ENCODE measurements at places on chromosomes 1 and 21.

DNA sequence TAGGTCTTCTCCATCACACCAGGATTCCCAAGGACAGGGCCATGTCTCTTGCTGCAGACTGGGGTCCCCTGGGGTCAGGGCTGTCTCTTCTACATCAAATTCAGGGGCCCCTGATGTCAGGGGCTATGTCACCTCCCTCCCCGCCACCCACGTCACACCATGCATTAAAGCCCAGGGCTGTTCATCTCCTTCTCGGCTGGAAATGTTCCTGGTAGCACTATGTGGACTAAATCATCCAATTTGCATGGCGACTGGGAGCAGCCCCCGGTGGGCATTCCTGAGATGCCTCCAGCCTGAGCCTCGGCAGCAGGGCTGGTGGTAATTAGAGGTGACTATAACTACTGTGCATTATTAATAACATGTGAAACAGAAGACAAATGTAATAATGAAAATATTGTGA, 151.7 kb upstream of the HMGB4 start:
- no peak for DNase-seq

DNA sequence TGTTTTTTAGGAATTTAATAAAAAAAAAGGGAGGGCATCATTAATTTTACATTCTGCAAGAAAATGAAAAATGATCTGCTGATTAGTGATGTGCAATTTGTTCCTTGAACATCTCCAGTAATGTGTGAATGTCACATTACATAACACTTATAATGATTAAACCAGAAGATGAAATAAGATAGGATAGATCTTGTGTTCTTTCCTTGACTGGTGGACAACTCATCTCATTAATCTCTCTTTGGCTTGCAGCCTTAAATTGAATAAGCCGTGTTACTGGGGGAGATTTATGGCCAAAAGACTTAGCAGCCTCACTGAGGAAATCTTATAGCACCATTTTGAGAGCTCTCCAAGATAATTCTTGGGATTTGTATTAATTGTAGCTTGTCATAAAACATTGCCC, 217.2 kb downstream of the ST6GALNAC3 start:
- no peak for DNase-seq

GRCh38 chr1:58406301-58407071, 140.0 kb downstream of the OMA1 start:
- DNase-seq, result no peak

- DNase-seq, result no peak
Measured at GRCh38 chr21:39406065-39406464, 39.5 kb downstream of the LCA5L start.

DNA sequence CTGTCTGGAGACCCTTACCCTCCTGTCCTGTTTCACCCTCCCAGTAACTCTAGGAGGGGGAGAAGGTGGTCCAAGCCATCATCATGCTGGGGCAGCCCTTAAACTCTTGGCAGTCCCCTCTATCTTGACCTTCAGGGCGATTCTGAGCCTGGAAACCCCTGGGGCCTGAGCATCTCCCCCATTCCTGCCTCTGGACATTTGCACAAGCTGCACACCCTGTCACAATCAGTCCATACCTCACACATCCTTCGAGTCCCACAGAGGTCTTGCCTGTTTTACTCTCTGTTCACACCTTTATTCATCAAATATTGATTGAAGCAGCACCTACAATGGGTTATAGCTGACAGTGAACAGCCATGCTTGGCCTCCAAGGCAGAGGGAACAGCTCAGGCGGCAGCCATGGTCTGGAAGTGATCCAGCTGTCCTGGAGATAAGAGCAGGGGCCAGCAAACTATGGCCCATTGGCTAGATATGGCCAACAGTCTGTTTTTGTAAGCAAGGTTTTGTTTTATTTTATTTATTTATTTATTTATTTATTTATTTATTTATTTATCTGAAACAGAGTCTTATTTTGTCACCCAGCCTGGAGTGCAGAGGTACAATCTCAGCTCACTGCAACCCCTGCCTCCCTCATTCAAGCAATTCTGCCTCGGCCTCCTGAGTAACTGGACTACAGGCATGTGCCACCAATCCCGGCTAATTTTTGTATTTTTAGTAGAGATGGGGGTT, 7.1 kb upstream of the FAM131C start:
- no peak for DNase-seq

GRCh38 chr1:228271701-228272251, 63.9 kb downstream of the OBSCN start:
- no peak for DNase-seq

DNA sequence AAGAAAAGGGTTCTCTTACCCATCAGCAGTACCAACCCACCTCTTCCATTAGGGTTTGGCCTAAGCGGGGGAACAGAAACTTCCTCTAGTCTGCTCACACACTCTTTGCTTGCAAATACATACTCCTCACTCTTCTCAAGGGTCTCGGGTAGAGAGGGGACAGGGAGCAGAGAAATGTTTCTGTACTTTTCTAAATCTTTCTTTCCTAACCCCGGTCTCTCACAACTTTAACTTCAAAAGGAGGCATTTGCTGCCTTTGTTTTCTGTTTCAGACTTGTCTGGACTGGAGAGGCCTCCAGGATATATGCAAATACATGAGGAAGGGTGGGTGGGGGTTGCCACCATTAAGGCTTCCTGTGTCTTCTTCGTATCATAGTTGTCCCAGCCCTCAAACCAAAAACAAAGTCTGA, 10.5 kb upstream of the LAX1 start:
- no peak for DNase-seq

DNA sequence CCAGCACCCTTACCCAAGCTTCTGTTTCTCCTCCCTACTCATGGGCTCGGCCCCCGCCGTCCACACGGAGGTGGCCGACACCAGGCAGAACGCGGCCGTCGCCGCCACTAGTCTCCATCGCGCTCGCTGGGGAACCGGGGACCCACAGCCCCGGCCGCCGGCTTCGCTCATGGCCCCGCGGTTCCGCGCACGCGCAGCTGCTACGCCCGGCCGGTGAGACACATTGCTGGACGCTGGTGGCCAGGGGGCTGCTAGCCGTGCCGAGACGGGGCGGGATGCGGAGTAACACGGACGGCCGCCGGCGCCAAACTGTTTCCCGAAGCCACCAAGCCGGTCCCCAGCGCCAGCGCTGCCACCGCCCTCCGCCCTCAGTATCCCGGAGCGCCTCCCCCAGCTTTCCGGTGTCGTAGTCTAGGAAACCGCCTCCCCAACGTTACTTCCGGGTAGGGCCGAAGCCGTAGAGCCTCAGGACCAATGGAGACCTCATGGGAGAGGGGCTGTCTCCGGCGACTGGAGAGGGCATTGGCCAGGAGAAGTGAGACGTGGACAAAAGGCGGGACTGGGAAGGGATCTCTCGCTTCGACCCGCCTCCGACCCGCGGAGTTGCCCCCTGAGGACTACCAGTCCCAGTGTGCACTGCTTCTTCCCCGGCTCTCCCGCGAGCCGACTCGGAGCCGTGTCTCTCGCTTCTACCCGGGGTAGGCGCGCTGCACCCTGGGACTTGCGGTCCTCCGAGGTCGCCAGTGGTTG, at the start of gene EDEM3:
Gene EDEM3 (minus strand): TSS at position 383 of the 750 bp plus-strand sequence. CDS start 212 bp downstream, at position 171.
- DNase-seq, result peak; percentile 90

GRCh38 chr1:160818207-160818937, 22.4 kb downstream of the LY9 start:
- DNase-seq, result no peak

DNA sequence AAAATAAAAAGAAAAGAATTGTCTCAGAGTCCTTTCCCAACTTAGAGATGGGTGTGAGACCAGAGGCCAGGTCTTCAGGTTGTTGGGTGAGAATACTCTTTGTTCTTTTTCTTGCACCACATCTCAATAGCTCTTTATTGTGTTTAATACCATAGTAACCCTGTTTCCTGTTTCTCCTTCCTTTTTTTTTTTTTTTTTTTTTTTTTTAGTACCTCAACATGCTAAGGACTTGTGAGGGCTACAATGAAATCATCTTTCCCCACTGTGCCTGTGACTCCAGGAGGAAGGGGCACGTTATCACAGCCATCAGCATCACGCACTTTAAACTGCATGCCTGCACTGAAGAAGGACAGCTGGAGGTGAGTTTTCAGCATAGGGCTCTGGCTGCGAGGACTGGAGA, 24.4 kb downstream of the CELF3 start:
- DNase-seq, result no peak

DNA sequence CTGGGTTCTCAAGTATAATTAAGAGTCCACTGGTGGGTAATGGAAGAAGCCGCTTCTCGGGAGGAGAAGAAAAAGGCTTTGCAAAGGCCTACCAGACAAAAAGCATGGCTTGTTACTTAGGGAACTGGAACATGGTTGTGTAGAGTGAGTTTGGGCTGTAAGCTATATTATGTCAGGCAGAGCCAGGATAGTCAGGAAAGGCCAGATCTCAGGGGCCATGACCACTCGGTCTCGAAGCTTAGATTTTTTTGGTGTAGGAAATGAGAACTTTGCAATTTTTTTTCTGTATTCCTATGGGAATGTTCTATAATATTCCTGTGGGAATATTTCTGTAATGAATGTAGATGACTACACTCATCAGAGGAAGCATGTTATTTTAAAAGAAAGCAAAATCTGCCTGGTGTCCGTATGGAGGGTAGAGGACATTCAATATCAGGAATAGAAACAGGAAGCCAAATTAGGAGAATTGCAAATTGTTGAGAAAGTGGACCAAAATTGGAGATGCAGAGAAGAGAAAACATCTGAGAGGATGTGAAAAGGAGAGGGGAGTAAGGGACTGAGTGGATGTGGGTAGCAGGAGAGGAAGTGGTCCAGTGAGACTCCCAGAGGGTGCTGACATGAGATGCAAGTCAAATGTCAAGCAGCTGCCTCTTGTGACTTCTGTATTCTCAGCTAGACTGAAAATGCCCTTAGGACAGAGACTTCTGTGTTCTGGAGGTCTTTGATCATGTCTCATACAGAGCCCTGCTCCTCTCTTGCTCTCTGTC, 45.2 kb upstream of the HAO2 start:
- DNase-seq, result no peak

DNA sequence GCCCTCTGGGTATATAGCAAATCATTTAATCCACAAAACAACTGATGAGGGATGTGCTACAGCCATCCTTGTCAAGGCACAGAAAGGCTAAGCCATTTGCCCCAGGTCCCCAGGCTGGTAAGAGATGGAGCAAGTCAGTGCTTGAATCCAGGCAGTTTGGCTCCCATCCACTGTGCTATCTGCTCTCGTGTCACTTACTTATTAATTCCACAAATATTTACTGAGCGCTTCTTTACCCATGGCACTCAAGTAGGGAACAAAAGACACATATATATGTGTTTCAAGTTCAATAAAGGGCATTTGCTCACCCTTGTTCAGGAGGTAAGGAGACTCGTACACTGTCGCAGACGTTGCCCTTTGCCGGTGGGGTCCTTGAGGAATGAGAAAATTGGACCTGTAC, 38.6 kb upstream of the MPZL1 start:
- no peak for DNase-seq

- no peak for DNase-seq
Measured at GRCh38 chr1:75672528-75673393, 51.7 kb upstream of the ACADM start.

DNA sequence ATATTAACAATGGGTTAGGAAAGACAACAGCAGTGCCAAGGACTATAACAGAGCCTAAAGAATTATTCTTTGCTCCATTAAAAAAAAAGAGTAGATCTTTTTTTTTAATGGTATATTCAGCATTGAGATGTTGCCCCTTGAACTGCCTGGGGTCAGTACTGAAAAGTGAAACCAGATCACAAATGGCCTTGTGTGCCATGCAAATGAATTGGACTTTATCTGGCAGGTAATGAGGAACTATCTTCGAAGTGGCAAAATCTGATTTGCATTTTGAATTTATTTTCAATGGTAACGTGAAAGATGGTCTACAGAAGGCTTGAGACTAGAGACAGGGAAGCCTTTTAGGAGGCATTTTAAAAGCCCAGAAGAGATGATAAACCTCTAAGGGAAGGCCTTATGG, 21.4 kb upstream of the PKN2 start:
- no peak for DNase-seq

- no peak for DNase-seq
Measured at GRCh38 chr1:67201891-67202290, 35.6 kb downstream of the IL23R start.

- no peak for DNase-seq
Measured at GRCh38 chr1:236067854-236068454, 3.1 kb upstream of the NID1 start.

DNA sequence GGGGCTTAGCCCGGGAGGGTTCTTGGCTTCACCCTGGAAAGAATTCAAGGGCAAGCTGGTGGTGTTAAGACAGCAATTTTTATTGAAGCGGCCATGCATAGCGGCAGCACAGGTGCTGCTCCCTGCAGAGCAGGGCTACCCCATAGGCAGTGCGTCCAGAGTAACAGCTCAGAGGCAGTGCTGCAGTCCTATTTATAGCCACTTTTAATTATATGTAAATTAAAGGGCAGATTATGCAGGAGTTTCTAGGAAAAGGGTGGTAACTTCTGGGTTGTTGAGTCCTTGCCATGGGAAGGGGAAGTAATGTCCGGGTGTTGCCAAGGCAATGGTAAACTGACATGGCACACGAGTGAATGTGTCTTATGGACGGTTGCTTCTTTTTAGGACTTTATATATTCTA, 57.0 kb downstream of the VPS26C start:
- no peak for DNase-seq

DNA sequence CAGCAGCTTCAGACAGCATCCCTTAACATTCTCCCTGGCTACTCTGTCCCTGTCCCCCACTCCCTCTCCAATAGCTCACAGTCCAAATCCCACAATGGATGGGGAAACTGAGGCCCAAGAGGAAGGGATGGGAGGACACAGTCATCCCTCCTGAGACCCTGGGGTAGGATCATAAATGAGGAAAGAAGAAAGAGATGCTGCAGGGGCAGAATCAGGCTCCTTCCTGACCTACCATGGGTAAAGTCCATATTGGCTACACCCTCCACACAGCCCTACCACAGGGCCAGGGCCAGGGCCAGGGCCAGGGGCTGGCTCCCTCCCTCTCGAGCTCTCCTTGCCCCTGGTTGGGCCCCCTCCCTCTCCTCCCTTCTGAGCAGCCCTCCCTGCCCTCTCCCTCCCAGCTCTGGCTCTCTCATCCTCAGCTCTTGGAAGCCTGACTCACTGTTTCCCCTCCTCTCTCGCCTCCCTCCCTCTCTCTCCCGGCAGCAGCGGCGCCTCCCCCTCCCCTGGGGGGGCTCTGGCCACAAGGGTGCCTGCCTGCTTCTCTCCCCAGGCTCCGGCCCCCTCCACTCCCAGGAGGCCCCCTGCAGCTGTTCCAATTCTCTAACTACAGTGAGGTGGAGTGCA, 4.9 kb downstream of the AHDC1 start:
- DNase-seq, result no peak

GRCh38 chr21:30874526-30874925, 6.9 kb downstream of the KRTAP11-1 start:
- no peak for DNase-seq

- no peak for DNase-seq
Measured at GRCh38 chr1:161196521-161197451, 2.1 kb downstream of the ADAMTS4 start.

DNA sequence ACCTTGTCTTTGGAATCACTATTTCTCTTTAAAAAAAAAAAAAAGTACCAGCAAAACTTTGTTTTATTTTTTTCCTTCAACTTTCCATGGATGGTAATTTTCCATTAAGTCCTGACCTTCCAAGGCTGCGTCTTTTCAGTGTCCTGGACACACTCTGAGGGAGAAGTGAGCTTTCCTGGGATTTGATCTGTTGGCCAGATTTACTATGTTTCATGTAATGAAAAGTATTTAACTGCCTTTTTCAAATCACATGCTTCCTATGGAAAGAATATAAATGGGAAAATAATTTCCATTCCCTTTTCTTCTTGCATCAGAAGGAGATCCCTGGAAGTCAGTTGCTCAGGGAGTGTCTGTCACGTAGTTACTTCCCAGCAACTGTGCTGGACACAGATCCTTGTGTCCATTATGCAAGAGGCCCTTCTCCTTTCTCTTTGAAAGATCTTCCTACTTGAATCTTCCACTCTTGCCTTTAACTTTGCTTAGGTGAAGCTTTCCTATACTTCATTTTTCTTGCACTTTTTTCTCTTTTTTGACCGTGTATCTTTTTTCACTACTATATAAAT, 59.3 kb downstream of the CENPF start:
- DNase-seq, result no peak
